ENCODE measurements at places on chromosomes 16 and 17.
A peak's percentile ranks its signal among the peaks of the same experiment; 100 is the strongest.

GRCh38 chr16:83689385-83689831 is 118.4 kb upstream of the HSBP1 start:
- no peak for DNase-seq

GRCh38 chr17:72697602-72698146 is 394.8 kb downstream of the SLC39A11 start:
- no peak for DNase-seq

DNA sequence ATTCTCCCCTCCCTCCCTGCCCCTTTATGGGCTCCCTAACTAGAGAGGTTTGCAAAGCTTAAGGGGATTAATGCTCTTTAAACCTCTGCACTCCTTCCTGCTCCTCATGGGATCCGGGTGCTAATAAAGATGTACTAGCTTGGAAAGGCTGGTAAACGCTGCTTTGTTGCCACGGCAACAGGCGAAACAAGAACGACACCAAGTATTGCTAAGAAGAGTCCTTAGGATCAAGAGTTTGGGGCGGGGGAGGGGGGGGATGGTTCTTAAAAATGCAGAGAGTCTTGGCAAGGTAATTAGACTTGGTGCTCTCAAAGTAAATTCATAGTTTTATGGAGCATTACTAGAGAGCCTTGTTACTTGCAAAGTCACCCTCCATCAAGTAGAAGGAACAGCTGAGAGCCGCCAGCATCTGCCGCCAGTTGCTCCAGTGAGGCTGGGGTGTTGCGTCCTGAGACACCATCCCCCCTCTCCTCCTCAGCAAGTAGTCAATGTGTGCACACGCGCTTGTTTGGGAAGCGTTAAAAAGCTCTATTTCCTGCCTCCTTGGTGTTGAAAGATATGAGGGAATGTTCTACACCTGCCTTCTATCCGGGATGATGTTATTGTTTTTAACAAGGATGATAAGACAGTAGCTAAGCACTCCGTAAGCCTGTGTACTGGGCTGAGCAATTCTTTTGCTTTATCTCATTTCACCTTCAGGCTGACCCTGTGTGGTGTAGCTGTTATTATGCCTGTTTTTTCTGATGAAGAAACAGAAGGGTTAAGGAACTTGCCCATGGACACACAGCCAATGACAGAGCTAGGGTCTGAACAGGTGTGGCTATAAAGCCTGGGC is 190.9 kb downstream of the CCDC182 start:
- DNase-seq: no peak

GRCh38 chr17:34220752-34221395 is 34.2 kb upstream of the CCL2 start:
- no peak for DNase-seq

DNA sequence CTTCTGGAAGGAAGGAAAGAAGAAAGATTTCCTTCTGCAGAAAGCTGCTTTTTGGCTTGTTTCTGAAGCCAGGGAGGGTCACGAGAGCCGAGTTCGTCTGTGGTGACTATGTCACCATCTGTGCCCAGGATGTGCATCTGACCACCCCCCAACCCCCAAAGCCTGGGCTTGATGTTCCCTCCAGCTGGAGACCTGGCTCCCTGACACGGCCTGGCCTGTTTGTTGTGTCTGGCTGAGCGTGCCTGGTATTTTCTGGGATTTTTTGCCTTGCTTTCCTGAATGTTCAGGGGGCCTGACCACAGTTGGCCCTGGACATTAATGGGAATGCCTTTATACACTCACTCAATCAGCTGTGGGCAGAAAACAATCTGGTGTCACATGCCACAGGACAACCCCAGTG is 38.9 kb downstream of the LGALS9 start:
- DNase-seq: no peak

DNA sequence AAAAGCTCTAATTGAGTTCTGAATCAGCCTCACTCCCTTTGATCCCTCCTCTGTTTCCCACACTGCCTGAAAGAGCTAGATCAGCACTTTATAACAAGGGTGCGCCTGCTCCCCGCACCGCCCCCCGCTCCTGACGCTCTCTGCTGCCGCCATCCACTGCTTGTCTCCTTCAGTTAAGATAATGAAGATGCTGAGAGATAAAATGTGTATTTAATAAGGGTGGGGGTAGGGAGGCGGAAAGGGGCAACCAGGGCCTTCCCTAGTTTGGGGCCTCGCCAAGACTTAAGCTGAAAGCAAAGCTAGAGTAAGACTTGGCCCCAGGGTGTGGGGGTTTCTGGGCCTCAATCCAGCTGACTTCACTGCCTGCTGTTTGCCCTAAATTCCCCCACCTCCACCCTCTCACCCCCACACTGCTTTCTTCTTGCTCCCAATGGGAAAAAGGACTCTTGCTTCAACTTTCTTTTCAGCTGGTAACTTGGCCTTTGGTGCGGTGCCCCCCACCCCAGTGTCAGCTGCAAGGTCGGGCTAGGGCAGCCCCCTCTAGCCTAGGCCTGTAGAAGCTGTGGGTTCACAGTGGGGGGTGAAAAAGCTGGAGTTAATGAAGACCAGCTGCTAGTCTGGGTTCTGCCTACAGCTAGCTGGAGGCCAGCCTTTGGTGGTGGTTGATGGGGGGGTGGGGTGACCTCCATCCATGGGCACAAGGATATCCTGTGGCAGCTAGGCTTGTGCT is 1.8 kb upstream of the RARA start:
- DNase-seq: no peak

GRCh38 chr17:82386881-82387704 is 15.5 kb downstream of the UTS2R start:
- no peak for DNase-seq

DNA sequence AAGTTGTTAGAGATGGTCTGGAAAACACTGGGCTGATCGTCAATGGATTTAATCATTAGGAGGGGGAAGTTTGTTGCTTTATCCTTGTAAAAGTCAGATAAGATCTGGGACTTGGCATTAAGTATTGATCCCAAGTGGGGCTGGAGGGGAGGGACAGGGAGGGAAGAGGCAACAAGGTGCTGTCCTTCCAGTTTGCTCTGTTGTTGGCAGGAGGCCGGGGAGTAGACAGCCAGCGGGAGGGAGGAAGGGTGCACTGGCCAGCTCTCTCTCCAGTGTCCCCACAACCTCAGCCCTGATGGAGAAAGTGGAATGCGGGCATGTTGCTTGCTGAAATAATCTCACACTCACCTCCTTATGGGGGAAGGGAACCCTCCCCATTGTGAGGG is 210.2 kb downstream of the CCDC182 start:
- DNase-seq: no peak

- DNase-seq: no peak
Measured at GRCh38 chr16:15440852-15441251, 6.5 kb downstream of the BMERB1 start.

GRCh38 chr16:67039260-67040020 is 10.5 kb downstream of the CBFB start:
- no peak for DNase-seq

DNA sequence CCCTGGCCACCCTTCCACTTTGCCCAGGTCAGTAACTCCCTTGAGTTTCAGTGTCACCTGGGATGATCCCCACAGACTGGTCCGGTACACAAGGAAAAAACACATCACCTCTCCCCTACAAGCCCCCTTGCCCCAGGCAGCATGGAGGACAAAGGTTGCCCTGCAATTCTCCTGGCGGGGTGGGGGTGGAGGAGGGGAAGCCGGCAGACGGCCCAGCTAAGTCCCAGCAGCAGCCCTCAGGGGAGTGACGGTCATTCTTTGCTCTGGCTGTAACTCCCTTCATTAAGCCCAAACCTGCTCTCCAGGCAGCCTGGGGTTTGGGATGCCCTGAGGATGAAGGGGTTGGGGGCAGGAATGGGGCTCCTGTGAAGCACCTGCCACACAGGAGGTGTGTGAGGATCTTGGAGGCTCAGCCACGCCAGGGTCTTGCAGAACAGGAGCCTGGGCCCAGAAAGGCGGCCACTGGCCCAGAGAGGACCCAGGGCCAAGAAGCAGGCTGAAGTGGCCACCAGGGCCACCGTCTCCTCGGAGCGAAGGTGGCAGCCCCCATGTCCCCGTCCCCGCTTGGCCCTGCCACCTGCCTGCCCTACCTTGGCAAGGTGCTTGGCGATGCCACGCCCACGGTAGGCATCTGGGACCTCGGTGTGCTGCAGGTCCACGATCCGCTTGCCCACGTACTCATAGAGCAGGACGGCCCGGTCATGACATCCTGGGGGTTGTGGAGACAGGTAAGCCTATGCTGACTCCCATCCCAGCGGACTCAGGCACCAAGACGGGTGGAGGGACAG is 9.5 kb downstream of the NATD1 start:
- no peak for DNase-seq

DNA sequence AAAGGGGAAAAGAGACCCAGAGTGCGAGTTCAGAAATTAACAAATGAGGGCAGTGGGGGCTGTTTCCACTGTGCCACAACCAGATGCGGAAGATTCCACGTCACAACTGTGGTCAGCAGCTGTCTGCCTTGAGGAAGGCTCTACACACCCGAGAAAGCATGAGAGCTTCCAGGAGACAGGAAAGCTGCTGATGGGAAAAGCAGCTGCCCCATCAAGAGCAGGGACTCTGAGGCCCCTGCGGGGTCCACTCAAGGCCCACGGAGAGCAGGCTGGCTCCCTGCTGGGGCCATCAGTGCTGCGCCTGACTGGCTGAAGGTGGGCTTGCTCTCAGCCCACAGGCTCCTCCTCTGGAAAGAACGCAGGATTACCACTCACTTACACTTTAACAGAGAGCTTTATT is 14.8 kb upstream of the TRAP1 start:
- no peak for DNase-seq

GRCh38 chr17:16911141-16911937 is 60.6 kb downstream of the TNFRSF13B start:
- DNase-seq: no peak

DNA sequence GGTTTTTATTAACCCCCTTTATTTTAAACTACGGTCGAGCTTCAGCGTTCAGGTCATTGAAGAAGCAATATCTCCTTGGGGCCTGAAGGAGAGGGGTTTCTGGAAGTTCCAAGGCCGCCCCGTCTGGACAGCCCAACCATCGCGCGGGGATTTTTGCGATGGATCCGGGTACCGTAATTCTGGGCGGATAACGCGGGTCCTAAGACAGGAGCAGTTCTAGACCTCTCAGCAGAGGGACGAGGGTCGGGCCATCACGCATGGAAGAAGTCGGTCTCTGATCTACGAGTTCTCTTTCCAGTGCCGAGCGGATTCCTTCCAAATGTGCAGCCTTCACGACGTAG is 3.6 kb downstream of the BORCS6 start:
- no peak for DNase-seq

GRCh38 chr17:40158438-40159013 is 18.2 kb downstream of the CASC3 start:
- no peak for DNase-seq

DNA sequence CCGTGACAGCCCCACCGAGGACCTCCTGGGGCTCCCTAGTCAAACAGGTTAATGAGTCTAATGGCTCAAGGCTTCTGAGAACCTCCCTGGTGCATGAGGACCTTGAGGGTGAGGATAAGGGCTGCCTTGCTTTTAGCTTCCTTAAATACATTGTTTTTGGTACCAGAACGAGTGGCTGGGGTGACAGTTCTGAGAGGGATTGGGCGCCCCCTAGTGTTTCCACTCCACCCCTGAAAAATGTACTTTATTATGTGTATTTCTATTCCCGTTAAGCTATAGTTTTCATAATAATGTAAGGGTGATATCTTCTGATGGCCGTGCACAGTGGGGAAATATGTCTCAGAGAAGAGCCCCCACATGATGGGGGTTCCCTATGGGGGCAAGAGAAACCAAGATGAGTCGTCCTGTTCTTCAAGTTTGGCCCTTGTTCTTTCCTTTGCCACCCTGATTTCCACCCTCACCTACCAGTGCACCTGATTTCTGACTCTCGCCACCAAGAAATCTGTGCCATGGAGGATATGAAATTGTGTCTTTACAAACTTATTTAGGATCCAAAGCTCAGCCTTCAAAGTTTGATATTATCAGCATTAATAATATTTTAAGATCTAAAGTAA is 14.5 kb upstream of the VWA3A start:
- DNase-seq: peak; percentile 79

DNA sequence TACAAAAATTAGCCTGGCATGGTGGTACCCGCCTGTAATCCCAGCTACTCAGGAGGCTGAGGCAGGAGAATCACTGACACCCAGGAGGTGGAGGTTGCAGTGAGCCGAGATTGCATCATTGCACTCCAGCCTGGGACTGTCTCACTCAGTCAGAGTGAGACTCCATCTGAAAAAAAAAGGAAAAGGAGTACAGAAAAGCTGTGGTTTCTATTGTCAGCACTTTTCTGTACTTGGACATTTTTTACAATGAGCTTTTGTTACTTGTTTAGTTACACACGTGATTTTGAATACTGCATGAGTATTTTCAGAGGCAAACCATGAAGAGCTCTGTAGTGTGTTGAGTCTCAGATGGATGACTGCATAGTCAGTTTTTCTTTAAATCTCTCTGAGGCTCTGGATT is 26.3 kb downstream of the ZC3H18 start:
- DNase-seq: no peak

DNA sequence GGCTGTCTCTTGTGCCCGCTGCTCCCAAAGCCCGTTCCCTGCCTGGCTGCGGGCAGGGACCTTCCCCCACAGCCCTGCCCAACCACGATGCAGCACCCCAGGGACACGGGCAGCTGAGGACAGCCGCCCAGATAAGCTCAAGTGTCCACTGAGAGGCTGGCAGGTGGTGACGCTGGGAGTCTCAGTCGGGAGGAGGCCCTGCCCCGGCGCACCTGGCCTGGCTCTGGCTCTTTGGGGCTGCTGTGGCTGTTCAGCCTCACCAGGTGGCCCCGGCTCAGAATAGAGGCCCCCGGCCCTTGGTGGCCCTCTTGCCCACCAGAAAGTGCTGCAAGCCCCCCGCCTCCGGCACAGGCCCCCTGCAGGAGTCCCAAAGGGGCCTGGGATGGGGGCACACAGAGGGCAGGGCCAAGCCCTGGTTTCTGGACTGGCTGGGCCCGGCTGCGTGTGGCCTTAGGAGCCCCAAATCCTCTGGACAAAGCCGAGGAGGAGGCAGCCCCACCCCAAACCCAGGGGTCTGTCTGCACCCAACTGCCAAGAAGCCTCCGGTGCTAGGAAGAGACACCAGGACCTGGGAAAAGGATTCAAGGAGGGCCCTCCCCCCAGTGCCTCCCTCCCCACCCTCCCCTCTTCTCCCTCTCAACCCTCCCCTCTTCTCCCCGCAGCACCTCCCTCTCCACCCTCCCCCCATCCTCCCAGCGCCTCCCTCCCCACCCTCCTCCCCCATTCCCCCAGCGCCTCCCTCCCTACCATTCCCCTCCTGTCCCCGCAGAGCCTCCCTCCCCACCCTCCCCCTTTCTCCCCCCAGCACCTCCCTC is 5.3 kb downstream of the NTHL1 start:
- no peak for DNase-seq

- DNase-seq: no peak
Measured at GRCh38 chr16:9114112-9114511, 22.7 kb downstream of the HAPSTR1 start.

DNA sequence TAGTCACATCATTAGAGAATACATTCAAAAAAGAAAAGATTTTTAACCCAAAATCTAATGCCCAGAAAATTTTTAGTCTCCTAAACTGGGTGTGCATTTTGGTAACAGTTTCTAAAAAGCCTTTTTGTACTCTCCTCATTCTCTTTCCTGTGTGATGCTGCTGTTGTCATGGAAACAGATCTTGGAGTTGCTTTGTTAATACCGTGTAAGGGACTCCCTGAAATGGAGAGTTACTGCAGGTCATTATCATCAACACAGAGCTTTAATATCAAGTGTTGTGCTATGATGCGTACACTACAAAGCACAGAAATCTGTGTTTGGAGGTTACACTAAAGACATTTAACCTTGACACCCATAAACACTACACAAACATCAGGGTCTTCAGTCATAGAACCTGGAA is 216.3 kb downstream of the PRKCA start:
- DNase-seq: no peak

- DNase-seq: peak; percentile 45
Measured at GRCh38 chr17:7260651-7261378, 1.5 kb downstream of the CLDN7 start.
